Ascending aorta (tissue), 2 donors: ENCODE measurements at places on chromosomes 13 and 19.

DNA sequence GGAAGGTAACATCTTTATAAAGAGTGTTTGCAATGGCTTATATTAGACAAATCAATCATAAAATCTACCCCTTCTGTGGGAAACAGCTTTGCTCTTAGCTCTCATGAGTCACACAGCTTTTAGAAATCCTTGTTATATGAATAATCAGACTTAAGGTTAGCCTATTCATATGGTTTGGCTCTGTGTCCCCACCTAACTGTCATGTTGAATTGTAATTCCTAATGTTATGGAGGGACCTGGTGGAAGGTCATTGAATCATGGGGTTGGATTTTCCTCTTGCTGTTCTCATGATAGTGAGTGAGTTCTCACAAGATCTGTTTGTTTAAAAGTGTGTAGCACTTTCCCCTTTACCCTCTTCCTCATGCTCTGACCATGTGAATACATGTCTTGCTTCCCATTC lies 704.2 kb upstream of the KLHL1 start:
- no peak for DNase-seq
- no peaks in the 10 kb centered on the region for H3K4me1 ChIP-seq
- H3K27me3 ChIP-seq = no peaks in the 10 kb centered on the region
- no peak overlapping the region for H3K4me3 ChIP-seq

- H3K4me3 ChIP-seq = peak overlapping the region; percentile 81
- DNase-seq = no peak
- no peaks in the 10 kb centered on the region for H3K36me3 ChIP-seq
- H3K4me1 ChIP-seq = no peaks in the 10 kb centered on the region
Observed at GRCh38 chr13:36920616-36921185, 663 bp upstream of the SMAD9 start.

- H3K27me3 ChIP-seq = no peaks in the 10 kb centered on the region
- H3K4me1 ChIP-seq = no peaks in the 10 kb centered on the region
- no peak for DNase-seq
- no peak overlapping the region for H3K27ac ChIP-seq
- H3K36me3 ChIP-seq = no peaks in the 10 kb centered on the region
Observed at GRCh38 chr19:5536337-5536894, 31.3 kb downstream of the TINCR start.

DNA sequence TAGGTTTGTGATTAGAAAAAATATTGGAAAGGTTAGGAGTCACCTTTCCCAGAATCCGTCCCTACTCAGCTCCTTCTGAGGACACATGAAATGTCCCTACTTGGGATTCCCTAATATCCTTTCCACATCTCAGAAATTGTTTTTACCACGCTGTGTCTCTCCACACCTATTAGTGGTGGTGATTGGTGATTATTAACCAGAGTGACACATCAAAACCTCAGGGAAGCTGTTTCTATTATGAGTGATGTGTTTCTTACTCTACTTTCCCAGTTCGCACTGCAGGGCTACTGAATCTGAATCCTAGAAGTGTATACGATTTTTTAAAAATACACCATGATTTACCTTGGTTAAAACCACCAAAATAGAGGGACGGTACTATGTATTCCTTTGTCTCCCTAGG lies 460.8 kb downstream of the TBC1D4 start:
- no peak overlapping the region for H3K4me3 ChIP-seq
- H3K4me1 ChIP-seq = no peaks in the 10 kb centered on the region
- H3K27me3 ChIP-seq = no peaks in the 10 kb centered on the region
- H3K36me3 ChIP-seq = no peaks in the 10 kb centered on the region
- H3K27ac ChIP-seq = no peak overlapping the region

DNA sequence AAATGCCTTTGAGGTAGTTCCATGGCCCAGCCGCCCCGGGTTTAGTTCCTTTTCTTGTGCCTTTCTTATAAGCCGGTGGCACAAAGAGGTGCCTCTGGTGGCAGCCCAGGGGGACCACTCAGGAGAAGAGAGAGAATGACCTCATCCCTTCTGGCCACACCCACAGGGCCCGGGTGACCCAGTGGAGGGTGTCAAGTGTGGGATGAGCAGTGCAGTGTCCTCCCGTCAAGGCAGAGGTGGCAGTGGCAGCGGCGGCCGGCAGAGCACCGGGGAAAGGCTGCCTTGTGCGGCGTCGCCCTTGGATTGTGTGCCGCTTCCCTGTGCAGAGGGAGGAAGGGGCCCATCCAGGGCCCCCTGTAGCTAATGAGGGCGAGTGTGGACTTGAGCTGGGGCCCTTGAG lies 47.9 kb downstream of the KDM4B start:
- peaks cover 28% of the 10 kb centered on the region for H3K36me3 ChIP-seq
- no peak overlapping the region for H3K4me3 ChIP-seq
- H3K4me1 ChIP-seq = no peaks in the 10 kb centered on the region
- no peaks in the 10 kb centered on the region for H3K27me3 ChIP-seq
- no peak for DNase-seq
- no peak overlapping the region for H3K27ac ChIP-seq

DNA sequence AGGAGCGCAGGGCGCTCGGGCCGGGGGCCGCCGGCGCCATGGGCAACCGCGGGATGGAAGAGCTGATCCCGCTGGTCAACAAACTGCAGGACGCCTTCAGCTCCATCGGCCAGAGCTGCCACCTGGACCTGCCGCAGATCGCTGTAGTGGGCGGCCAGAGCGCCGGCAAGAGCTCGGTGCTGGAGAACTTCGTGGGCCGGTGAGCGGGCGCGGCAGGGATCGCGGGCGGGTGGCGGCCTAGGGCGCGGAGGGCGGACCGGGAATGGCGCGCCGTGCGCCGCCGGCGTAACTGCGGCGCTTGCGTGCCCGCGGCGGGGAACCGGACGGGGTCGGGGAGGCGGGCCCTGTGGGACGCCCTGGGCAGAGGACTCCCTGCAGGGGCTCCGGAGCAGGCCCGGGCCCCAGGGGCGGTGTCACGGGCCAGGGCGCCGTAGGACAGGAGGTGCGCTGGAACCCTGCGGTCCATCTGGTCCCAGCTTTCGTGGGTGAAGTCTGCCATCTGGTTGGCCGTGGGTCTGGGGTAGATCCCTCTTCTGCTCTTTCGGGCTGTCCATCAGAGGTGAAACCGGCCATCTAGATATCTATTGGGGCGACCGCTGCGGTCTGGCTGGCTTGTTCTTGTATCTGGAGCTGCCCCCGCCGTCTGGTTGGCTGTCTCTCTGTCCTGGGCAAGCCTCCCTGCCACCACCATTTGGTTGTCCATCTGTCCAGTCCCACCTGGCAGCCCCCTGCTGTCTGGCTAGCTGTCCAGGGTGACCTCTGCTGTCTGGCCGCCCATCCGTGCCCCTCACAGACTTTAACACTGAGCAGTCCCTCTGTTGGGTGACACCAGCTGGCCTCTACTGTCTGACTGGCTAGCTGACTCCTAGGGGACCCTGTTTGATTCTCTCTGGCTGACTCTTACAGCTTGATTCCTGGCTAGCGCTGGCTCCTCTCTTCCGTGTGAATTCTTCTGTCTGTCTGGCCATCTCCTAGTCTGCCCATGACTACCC lies 622 bp downstream of the DNM2 start:
- H3K27ac ChIP-seq = peak overlapping the region; percentile 94
- H3K27me3 ChIP-seq = no peaks in the 10 kb centered on the region

DNA sequence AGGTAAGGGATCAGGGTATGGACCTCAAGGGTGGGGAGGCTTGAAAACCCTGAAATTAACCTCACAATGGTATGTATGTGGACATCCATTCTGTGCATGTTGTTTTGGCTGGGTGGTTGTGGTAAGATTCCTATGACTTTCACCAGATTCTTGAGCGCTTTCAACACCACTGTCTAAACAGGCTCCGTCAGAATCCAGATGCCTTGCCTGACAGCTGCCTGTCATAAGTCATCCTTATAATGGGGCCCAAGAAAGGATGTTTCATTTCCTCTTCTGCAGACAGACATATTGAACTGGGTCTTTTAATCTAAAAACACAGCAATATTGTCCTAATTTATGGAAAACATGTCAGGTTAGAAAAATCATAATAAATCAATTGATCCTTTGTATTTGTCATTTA lies 41.3 kb downstream of the ALOX5AP start:
- H3K4me1 ChIP-seq = no peaks in the 10 kb centered on the region
- no peaks in the 10 kb centered on the region for H3K36me3 ChIP-seq
- H3K4me3 ChIP-seq = no peak overlapping the region
- H3K27ac ChIP-seq = no peak overlapping the region
- no peaks in the 10 kb centered on the region for H3K27me3 ChIP-seq
- no peak for DNase-seq

GRCh38 chr19:53782698-53783097 lies 41.4 kb downstream of the NLRP12 start:
- DNase-seq = no peak
- H3K4me3 ChIP-seq = no peak overlapping the region
- H3K27me3 ChIP-seq = no peaks in the 10 kb centered on the region
- no peaks in the 10 kb centered on the region for H3K4me1 ChIP-seq
- H3K27ac ChIP-seq = no peak overlapping the region

DNA sequence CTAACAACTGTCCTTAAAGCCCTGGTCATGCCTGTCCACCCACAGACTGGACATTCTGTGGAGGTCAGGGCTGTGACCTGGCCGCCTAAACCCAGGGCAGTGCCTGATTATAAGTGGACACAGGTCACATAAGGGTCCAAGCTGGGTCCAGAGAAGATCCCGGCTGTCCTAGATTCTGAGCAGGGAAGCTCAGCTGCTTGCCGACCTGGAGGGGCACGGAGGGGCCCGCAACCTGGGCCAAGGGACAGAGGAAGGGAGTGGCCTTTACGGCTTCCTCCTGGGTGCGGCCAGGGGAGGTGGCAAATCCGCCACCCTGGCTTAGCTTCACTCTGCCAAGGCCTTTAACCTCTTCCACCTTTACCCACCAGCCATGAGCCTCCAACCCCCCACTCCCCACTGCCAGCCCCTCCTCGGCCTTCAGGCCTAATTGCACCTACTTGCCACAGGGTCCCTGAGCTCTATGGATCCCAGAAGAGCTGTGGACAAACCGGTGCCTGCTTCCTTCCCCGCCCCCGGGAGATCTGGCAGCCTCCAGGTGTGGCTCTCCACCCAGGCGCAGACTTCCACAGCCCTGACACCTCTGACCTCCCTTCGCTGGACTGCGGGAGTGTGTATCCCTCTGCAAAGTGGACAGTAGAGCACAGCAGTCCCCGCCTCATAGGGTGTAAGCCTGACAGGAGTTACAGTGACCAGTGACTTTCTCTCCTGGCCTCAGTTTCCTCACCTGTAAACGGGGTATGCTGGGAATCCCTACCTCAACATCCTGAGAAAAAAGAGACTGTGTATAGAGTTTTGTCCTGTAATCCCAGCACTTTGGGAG lies 1.7 kb downstream of the CD320 start:
- peaks cover 4% of the 10 kb centered on the region for H3K4me1 ChIP-seq
- peaks cover 17% of the 10 kb centered on the region for H3K36me3 ChIP-seq
- no peaks in the 10 kb centered on the region for H3K27me3 ChIP-seq
- H3K27ac ChIP-seq = no peak overlapping the region

- H3K4me1 ChIP-seq = no peaks in the 10 kb centered on the region
- no peak overlapping the region for H3K27ac ChIP-seq
Observed at GRCh38 chr13:98652721-98653462, 76.0 kb upstream of the STK24 start.

GRCh38 chr13:111165241-111166010 lies 50.3 kb downstream of the ARHGEF7 start:
- no peak overlapping the region for H3K4me3 ChIP-seq
- peaks cover 11% of the 10 kb centered on the region for H3K4me1 ChIP-seq
- DNase-seq = no peak
- no peaks in the 10 kb centered on the region for H3K27me3 ChIP-seq
- H3K36me3 ChIP-seq = peaks cover 3% of the 10 kb centered on the region

GRCh38 chr13:74575729-74576125 lies 441.5 kb upstream of the KLF12 start:
- H3K36me3 ChIP-seq = no peaks in the 10 kb centered on the region
- H3K4me1 ChIP-seq = no peaks in the 10 kb centered on the region
- DNase-seq = peak; percentile 29

DNA sequence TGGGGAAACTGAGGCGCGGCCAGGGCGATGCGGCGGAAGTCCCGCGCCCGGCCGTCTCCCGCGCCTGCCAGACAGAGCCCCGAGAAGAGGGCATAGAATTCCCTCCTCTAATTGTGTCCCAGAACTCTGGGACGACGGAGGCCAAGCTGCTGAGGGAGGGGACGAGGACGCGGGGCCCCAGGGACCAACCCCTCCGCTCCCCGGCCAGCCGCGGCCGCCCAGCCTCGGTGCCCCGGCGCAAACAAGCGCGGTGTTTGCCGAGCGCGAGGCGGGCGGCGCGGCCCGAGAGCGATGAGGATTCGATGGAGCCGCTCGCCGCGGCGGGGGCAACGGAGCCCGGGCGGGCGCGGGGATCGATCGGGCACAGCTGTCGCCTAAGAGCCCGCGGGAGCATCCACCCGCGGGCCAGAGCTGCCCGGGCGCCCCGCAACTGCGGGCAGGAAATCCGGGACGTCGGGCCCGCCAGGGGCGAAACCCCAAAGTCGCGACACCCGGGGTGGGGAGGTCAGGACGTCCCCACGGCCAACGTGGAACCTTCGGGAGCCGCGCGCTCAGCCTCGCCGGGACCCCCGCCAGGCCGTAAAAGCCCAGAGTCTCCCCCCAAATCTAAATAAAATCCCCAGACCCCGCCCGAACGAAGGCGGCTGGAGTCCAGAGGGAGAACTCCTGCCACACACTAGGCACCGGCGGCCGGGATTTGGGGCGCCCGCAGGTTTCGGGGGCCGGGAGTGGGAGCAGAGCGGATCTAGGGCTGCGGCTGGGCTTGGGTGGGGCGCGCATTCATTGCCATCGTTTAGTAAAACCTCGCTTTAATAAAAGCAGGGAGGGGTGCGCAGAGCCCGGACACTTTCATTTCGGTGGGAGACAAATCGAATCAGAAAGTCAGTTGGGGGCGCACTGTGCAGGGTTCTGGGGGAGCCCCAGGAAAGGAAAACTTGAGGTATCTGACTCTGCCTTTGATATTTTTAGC lies 3.6 kb upstream of the ONECUT3 start:
- H3K4me1 ChIP-seq = peaks cover 9% of the 10 kb centered on the region
- H3K27ac ChIP-seq = no peak overlapping the region
- peak overlapping the region; percentile 2 for H3K4me3 ChIP-seq
- DNase-seq = no peak

- H3K4me3 ChIP-seq = no peak overlapping the region
- no peaks in the 10 kb centered on the region for H3K4me1 ChIP-seq
- DNase-seq = no peak
- H3K27ac ChIP-seq = no peak overlapping the region
- no peaks in the 10 kb centered on the region for H3K27me3 ChIP-seq
- H3K36me3 ChIP-seq = peaks cover 9% of the 10 kb centered on the region
Observed at GRCh38 chr13:73844986-73845385, 289.2 kb downstream of the KLF12 start.

- H3K4me1 ChIP-seq = no peaks in the 10 kb centered on the region
- H3K4me3 ChIP-seq = no peak overlapping the region
- no peaks in the 10 kb centered on the region for H3K27me3 ChIP-seq
- no peak for DNase-seq
- no peak overlapping the region for H3K27ac ChIP-seq
Observed at GRCh38 chr19:29499261-29499920, 26.4 kb upstream of the VSTM2B start.

GRCh38 chr19:46691104-46691503 lies 25.8 kb downstream of the PRKD2 start:
- no peak overlapping the region for H3K4me3 ChIP-seq
- no peaks in the 10 kb centered on the region for H3K4me1 ChIP-seq
- H3K27ac ChIP-seq = no peak overlapping the region
- peaks cover 93% of the 10 kb centered on the region for H3K36me3 ChIP-seq

- H3K27me3 ChIP-seq = no peaks in the 10 kb centered on the region
- peaks cover 20% of the 10 kb centered on the region for H3K4me1 ChIP-seq
- H3K4me3 ChIP-seq = no peak overlapping the region
- no peak for DNase-seq
- peaks cover 3% of the 10 kb centered on the region for H3K36me3 ChIP-seq
Observed at GRCh38 chr19:10766671-10767201, 48.9 kb downstream of the DNM2 start.

- no peaks in the 10 kb centered on the region for H3K36me3 ChIP-seq
- DNase-seq = no peak
- no peak overlapping the region for H3K27ac ChIP-seq
- H3K4me1 ChIP-seq = no peaks in the 10 kb centered on the region
- H3K4me3 ChIP-seq = no peak overlapping the region
- no peaks in the 10 kb centered on the region for H3K27me3 ChIP-seq
Observed at GRCh38 chr13:102020611-102021216, 381.1 kb downstream of the FGF14 start.
